ENCODE measurements at places on chromosomes 1 and 21. TPM values are rescaled to one million over a fixed set of nuclear protein-coding genes. Genes with fewer than 3 reads are reported as not detected.

The EFNA3 gene
- total RNA-seq, result 2.3 TPM

The CPT2 gene
- total RNA-seq, result 23.4 TPM

The NFASC gene
- total RNA-seq, result 3.7 TPM

GRCh38 chr1:169595764-169596711 lies 9.8 kb upstream of the F5 start:
- DNase-seq, result no peak

DNA sequence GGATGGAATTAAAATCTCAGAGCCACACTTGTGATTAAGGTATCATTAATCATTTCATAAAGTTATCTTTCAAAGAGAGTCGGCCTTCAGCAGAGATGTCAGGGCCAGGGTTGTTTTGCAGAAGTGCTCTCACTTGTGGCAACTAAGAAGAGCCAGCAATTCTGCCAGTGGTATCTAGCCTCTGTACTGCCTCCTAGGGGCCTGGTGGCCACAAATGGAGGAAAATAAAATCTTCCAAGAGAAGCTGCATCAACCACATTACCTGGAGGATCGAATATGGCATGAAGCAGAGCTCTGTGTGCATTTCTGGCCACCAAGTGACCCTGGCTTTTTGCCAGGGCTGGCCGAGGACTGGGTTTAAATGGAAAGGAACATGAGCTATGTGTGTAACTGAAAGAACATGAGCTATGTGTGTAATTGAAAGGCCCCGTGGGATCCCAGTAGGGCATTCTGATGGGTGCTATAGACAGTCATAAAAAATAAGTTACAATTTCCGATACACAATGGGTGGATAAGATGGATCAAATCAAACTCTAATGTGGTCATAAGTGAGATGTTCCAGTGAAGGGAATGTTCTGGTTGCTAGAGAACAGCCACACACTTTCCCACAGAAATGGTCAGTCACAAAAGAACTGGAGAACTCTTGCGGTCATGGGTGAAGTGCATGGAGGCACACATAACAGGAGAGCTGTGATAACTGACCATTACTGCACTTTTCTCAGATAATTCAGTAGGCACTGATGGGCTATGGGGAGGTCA lies 335.8 kb downstream of the CAMTA1 start:
- peak; percentile 24 for DNase-seq

- DNase-seq, result no peak
Observed at GRCh38 chr1:46432781-46433327, 38.7 kb downstream of the FAAH start.

- DNase-seq, result no peak
Observed at GRCh38 chr1:83697961-83698360, 301.0 kb downstream of the TTLL7 start.

- no peak for DNase-seq
Observed at GRCh38 chr1:64836802-64837201, 91.9 kb downstream of the RAVER2 start.

- no peak for DNase-seq
Observed at GRCh38 chr1:51421964-51422363, 91.6 kb upstream of the TTC39A start.

All from thyroid gland (tissue), 4 donors.